Activated CD4-positive, alpha-beta T cell treated with anti-CD3 and anti-CD28 coated beads, Interleukin-2, amount 10 ng/mL, durations not matched to agents 7 days and 5 days (primary cell): ENCODE measurements at places on chromosomes 11 and 22.

DNA sequence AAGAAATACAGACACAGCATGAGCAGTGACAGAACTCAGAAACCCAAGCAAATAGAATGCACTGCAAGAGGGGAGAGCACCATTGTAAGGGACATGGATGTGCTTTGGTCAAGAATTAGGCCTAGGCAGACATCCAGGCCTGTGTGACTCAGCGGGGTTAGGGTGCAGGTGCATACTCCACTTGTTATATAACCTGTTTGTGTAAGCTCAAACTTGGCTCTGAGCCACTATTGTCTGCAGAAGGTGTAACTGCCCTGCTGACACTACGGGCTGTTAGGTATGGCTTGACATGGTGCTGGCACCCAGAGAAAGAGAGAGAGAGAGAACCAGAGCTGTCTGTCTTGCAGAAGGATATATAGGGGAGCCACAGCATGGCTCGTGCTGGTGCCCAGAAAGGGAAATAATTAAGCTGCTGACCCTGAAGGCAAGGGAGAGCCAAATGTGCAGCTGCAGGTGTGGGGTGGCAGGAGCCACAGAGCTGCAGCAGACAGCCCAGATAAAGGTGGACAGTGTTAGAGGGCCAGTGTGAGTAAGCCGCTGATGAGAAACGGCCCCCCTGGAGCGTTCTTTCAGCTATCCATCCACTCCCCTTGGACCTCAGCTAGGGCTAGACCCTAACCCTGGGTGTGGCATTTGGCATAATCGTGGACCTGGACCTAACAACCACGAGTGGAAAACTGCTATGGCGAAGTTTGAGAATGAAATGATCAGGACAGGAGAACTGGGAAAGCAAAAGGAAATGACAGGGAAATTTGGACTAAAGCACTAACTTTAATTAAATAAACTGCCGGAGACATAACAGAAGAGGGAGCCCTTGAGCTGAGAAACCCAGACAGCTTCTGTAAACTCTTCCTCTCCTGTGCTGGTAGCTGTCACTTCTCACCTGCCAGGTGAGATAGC lies 253.0 kb upstream of the CCDC179 start:
- no peaks in the 10 kb centered on the region for H3K4me1 ChIP-seq
- no peak overlapping the region for H3K27ac ChIP-seq
- H3K27me3 ChIP-seq: no peaks in the 10 kb centered on the region
- DNase-seq: no peak

GRCh38 chr22:46626911-46627805 lies 7.0 kb downstream of the GRAMD4 start:
- DNase-seq: no peak
- no peak overlapping the region for H3K4me3 ChIP-seq
- no peaks in the 10 kb centered on the region for H3K27me3 ChIP-seq
- no peaks in the 10 kb centered on the region for H3K36me3 ChIP-seq
- H3K4me1 ChIP-seq: no peaks in the 10 kb centered on the region

DNA sequence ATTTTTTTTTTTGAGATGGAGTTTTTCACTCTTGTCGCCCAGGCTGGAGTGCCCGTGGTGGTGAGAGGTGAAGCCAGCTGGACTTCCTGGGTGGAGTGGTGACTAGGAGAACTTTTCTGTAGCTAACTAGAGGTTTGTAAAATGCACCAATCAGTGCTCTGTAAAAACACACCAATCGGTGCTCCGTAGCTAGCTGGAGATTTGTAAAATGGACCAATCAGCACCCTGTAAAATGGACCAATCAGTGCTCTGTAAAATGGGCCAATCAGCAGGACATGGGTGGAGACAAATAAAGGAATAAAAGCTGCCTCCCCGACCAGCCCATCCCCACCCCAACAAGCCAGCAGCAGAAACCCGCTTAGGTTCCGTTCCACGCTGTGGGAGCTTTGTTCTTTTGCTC lies 4.4 kb upstream of the RAPSN start:
- peaks cover 3% of the 10 kb centered on the region for H3K36me3 ChIP-seq
- H3K4me1 ChIP-seq: peaks cover 5% of the 10 kb centered on the region
- H3K27me3 ChIP-seq: no peaks in the 10 kb centered on the region
- peak overlapping the region; percentile 2 for H3K27ac ChIP-seq
- DNase-seq: no peak

GRCh38 chr22:27998511-27999410 lies 79.7 kb upstream of the PITPNB start:
- H3K36me3 ChIP-seq: no peaks in the 10 kb centered on the region
- no peak for DNase-seq
- no peak overlapping the region for H3K27ac ChIP-seq
- no peak overlapping the region for H3K4me3 ChIP-seq
- no peaks in the 10 kb centered on the region for H3K27me3 ChIP-seq

DNA sequence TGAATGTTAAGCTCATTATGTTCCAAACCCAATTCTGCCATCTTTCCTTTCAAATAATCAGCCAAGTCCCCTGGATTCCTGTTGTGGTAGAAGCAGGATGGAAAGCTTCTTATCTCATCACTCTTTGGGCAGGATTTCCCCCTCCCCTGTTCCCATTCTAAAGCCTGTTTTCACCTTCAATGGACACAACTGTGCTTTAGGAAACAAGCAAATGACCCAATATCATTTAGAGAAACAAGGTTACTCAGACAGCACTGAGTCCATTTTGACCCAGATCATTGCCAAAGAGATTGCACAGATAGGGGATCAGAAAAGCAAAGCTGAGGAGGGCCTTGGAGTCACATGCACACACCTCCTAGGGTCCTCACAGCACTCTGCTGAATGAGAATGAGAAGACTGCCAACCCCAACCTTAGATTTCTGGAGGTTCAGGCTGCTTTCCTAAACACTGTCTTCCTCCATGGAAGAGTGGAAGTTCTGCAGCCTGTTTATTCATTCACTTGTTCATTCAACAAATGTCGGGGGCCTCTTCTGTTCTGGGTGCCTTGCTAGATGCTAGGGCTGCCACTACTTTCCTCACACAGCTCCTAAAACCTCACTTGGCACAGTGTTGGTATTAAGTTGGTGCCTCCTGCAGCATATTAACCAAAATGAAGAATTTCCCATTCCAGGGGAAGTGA lies 95.3 kb downstream of the ME3 start:
- peaks cover 4% of the 10 kb centered on the region for H3K27me3 ChIP-seq
- no peak overlapping the region for H3K27ac ChIP-seq
- no peak for DNase-seq
- H3K4me1 ChIP-seq: no peaks in the 10 kb centered on the region
- no peaks in the 10 kb centered on the region for H3K36me3 ChIP-seq
- H3K4me3 ChIP-seq: no peak overlapping the region

DNA sequence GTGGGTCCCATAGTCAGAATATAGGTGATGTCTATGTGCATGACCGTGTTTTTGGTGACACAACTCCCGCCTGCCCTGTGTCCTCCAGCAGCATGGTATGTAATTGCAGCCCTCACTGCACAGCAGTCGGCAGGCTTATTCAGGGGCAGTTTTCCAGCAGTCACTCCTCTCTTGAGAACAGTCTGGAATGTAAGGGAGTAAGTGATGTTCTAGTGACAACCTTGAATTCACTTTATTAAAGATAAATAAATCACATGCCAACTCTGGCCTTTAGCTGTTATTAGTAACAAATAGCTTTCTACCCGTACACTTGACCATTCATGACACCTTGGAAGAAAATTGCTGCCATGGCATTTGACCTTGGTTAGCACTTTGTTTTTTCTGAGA lies 27.9 kb downstream of the ZNRF3 start:
- no peak overlapping the region for H3K27ac ChIP-seq
- no peaks in the 10 kb centered on the region for H3K36me3 ChIP-seq
- no peak for DNase-seq

DNA sequence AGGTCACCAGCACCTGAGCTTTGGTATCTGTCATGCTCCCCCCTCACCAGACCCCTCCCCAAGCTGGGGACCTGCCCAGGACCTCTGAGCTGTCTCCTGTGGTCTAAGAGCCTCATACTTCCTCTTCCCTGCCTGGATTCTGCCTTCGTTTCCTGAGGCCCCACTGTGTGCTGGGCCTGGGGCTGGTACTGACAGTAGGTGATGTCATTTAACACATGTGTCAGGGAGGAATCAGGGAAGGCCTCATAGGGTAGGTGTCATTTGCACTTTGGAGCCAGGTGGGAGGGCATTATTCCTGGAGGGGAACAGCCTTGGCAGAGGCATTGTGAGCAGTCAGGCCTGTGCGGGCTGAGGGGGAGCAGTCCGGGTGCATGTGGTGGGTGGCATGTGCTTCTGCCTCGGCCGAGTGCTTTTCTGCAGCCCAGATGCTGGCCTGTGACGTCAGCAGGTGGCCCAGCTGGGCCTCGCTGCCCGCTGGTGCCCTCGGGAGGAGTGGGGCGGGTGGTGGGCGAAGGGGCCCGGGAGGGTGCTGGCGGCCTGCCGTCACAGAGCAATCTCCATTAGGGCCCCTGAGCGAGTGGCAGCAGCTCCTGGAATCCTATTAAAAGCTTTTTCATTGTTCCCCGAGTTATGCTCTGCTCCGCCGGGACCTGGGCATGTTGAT lies 9.1 kb downstream of the FLRT1 start:
- no peak overlapping the region for H3K4me3 ChIP-seq
- H3K4me1 ChIP-seq: no peaks in the 10 kb centered on the region
- no peaks in the 10 kb centered on the region for H3K27me3 ChIP-seq

GRCh38 chr22:46187862-46188261 lies 37.5 kb downstream of the PPARA start:
- H3K27me3 ChIP-seq: no peaks in the 10 kb centered on the region
- H3K4me1 ChIP-seq: no peaks in the 10 kb centered on the region
- no peak for DNase-seq
- no peak overlapping the region for H3K27ac ChIP-seq

DNA sequence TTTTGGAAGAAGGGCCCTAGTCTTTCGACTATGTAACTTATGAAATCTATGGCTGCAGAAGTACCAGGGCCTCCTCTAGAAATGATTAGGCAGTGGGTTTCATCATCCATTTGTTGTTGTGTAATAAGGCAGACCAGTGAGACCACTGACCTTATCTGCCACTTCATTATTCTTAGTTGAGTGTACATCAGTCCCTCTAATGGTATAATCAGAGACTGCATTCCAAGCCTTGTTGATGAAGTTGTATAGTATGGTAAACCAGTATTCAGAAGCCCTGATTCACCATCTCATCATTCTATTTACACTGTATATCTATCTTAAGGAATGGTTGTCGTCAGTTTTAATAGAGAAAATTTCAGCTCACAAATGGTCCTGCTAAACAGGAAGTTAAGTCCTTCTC lies 32.2 kb upstream of the GRIA4 start:
- H3K4me1 ChIP-seq: no peaks in the 10 kb centered on the region
- H3K4me3 ChIP-seq: no peak overlapping the region
- H3K27me3 ChIP-seq: no peaks in the 10 kb centered on the region
- H3K36me3 ChIP-seq: no peaks in the 10 kb centered on the region
- no peak overlapping the region for H3K27ac ChIP-seq

GRCh38 chr11:3138178-3139085 lies 26.7 kb downstream of the OSBPL5 start:
- H3K4me3 ChIP-seq: no peak overlapping the region
- no peak for DNase-seq
- no peaks in the 10 kb centered on the region for H3K36me3 ChIP-seq
- H3K4me1 ChIP-seq: no peaks in the 10 kb centered on the region
- H3K27ac ChIP-seq: no peak overlapping the region

GRCh38 chr11:11973361-11973800 lies 35.0 kb downstream of the DKK3 start:
- H3K27ac ChIP-seq: no peak overlapping the region
- H3K36me3 ChIP-seq: no peaks in the 10 kb centered on the region
- H3K27me3 ChIP-seq: no peaks in the 10 kb centered on the region
- no peak overlapping the region for H3K4me3 ChIP-seq
- peaks cover 15% of the 10 kb centered on the region for H3K4me1 ChIP-seq

DNA sequence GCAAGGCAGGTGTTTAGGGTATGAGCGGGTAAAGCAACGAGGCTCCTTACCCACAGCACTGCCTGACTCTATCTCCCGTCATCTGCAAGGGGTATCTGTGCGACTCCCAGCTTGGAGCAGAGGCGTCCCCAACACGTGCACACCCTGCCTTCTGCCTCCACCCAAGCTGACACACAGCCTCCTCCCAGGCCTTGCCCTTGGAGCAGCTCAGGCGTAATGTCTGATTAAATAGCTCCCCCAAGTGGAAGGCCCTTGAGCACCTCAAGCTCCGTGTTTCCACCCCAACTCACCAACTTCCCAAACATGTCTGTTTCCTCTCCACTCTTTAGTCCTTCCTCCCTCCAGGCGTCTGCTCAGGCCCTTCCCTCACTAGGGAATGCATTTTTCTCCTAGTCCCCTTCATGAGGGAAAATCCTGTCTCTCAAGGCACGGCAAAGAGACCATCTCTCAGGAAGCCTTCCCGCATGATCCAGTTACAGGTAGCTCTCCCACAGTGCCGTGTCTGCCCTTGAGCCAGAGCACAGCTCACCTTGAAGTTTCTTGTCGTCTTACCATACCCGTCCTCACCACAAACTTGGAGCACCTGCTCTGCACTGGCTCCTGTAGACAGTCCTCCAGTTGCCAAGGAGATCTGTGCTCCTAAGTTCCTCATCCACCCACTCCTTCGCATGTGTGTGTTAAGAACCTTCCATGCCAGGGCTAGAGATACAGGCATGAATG lies 15.8 kb downstream of the CYB5R2 start:
- no peaks in the 10 kb centered on the region for H3K36me3 ChIP-seq
- H3K27me3 ChIP-seq: no peaks in the 10 kb centered on the region
- H3K4me1 ChIP-seq: no peaks in the 10 kb centered on the region

GRCh38 chr11:62752994-62753735 lies 795 bp downstream of the ZBTB3 start:
- peak overlapping the region; percentile 95 for H3K27ac ChIP-seq
- H3K4me1 ChIP-seq: peaks cover 29% of the 10 kb centered on the region
- DNase-seq: no peak
- H3K4me3 ChIP-seq: peak overlapping the region; percentile 92

GRCh38 chr11:94793002-94793401 lies 24.8 kb downstream of the AMOTL1 start:
- H3K4me3 ChIP-seq: no peak overlapping the region
- no peaks in the 10 kb centered on the region for H3K36me3 ChIP-seq
- H3K27me3 ChIP-seq: peaks cover 7% of the 10 kb centered on the region
- no peak overlapping the region for H3K27ac ChIP-seq

- no peak for DNase-seq
- H3K36me3 ChIP-seq: peaks cover 8% of the 10 kb centered on the region
- no peaks in the 10 kb centered on the region for H3K27me3 ChIP-seq
- peak overlapping the region; percentile 35 for H3K4me3 ChIP-seq
Measured at GRCh38 chr11:114167771-114168448, 108.4 kb downstream of the ZBTB16 start.

DNA sequence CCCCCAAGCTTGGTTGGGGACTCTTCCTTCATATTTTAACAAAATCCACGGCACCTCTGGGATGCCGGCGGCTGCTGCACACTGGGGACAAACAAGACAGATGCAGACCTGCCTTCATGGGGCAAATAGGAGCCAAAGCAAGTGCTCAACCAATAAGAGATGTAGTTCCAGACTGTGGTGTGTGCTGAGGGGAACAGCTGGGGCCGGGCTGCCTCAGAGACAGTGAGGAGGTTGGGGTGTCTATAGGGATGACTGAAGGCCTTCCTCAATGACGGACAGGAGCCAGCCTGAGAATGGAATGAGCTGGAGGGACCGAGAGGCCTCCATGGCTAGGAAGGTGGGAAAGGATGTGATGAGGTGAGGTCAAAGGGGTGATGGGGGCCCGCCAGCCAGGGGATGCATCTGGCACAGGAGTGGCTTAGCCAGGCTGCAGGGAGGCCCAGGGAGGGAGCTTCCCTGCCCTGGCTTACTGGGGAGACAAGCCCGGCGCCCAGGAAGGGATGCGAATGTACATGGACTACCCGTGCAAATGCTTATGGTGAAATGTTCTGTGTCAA lies 10.3 kb upstream of the CTSD start:
- peaks cover 4% of the 10 kb centered on the region for H3K27me3 ChIP-seq
- DNase-seq: no peak
- peaks cover 33% of the 10 kb centered on the region for H3K4me1 ChIP-seq
- H3K36me3 ChIP-seq: no peaks in the 10 kb centered on the region
- no peak overlapping the region for H3K4me3 ChIP-seq
